RPMI8226 (cell line): ENCODE measurements at places on chromosomes 7 and 10.
A peak's percentile ranks its signal among the peaks of the same experiment; 100 is the strongest.

DNA sequence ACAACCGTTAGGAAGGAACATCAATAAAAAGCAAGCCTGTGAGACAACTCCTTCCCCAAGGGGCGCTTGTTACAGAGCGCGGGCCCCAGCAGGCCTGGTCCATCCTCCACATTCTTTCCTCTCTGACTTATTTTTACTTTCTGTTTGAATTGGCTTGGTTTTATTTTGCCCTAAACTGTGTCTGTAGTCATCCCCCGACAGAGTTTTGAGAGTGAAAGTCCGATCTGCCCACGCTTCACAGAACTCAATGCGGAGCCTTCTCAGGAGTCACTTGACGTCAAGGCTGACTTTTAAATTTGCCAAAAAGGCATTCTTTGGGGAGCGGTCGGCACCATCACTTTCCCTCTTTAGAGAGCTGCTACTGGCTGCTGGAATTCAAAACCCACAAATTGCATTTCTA is 150.1 kb upstream of the KLF6 start:
- DNase-seq = no peak

DNA sequence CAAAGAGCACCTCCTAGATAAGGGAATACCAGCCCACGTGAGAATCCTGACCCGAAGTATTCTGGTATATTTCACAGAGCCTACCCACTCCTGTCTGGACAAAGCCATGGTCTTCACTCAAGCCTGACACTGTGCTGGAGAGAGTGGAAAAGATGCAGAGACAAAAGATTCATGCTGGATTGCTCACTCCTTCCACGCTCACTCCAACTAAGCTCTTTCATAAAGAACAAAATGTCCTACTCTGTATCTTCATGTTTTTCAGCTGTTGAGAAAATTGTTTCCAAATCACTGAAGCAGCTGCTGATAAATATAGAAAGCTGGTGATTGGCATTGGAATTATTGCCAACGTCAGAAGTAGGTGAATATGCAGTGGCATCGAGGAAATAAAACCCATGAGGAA is 106.0 kb downstream of the ABLIM1 start:
- no peak for DNase-seq

DNA sequence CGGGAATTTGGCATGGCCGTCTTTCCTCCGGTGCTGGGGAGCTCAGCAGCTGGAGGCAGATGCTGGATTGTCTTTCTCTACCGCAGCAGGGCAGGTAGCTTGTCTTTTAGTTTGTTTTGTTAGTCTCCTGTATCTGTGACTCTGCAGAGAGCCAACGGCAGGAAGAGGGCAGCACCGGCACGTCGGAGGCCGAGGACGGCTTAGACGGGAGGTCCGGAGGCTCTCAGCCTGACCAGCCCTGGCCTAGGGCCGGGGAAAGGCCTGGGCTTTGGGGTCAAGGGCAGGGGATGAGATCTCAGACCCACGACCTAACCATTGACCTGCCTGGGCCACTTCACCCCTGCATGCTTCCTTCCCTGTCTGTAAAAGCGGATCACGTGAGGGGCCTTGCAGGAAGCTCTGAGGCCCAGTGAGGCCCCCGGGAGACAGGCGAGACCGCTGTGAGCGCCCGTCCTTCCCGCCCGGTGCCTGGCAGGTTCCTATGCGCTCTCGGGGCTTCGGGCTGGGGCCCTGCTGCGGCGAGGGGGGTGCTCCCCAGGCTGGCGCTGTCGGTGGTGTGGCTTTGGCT is 72.7 kb downstream of the LHPP start:
- no peak for DNase-seq

DNA sequence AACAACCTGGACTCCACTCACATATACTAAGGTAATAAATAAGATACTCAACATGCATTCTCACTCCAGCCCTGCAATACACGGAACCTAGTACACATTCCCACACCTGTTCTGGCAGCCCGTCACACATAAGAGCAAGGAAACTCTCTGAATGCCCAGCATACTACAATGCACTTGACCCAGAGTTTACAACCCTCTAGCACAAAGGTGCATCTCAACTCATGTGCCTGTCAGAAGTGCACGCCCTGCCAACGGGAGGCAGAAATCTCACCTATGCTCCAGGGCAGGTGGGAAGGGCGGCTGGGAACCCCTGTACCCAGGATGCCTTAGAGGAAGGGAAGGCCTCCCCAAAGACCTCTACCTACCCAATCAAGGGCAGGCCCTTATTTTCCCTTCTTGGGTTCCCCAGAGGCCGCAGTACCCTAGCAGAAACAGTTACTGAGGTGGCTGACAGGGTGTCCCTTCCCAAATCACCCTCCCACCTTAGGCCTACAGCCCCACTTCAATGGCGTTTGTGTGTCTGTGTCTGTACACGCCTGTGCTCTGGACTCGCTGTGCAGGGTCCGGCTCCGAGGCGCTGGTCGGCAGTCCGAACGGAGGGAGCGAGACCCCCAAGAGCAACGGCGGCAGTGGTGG is 2.0 kb downstream of the EVX1 start:
- DNase-seq = no peak

DNA sequence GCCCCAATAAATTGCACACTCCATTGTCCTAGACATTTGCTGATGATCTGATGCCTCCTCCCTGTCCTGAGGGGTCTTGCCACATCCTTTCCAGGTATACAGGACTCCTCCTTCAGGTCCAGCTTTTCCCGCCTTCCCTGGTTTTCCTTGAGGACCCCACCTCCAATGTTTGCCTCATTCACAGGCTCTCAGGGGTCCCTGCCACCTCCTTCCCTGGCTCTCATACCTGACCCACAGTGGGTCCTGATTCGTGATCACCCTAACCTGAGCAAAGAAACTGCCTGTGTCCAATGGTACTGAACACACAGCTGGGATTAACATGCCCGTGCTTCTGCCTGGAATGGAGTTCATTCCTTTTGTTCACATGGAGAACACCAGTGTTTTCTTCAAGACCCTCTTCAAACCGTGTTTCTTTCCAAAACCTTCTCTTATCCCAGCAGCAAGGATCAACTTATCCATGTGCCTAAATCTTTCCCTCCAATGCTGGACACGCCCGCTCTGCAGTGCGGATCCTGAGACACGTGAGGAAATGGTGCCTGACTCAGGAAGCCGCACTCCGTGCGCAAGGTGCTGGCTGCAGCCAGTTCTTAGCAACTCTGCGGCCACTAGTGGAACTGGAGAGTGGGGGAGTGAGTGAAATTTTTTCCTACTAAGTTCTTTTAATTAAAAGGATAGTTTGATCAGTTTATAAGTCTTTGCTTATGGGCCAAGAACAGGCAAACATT is 354.6 kb upstream of the SHH start:
- DNase-seq = no peak

GRCh38 chr10:17781856-17782255 is 27.3 kb upstream of the MRC1 start:
- DNase-seq = no peak

DNA sequence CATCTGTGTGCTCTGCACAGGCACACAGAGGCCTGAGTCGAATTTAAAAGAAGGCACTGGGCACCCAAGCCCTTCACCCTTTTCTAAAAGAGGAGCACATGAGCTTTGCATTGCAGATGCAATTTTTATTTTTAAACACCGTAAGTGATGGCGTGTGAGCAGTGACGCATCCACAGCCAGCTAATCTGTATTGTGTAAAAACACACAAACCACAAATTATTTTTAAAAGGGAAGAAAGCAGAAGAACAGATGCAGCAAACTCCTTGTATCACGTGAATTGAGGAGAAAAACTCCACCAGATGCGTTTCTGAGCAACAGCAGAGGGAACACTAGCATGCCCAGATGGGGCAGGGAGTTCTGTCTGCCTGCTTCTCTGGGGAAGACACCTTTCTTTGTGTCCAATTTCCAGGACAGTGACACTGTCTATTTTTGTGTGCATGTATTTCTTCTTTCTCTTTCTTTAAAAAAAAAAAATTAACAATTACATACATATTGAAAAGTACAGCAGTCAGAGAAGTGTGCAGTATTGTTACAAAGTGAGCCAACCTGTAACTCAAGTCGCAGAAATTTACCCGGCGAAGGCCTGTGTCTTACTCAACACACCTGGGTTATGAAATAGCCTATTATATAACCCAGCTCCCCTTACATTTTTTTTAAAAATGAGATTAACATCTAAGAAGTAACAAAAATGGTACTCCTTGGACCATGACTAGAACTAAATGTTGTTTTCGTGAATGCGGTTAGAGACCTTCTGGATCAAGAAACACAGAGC is 39.2 kb downstream of the EEPD1 start:
- DNase-seq = peak; percentile 40

DNA sequence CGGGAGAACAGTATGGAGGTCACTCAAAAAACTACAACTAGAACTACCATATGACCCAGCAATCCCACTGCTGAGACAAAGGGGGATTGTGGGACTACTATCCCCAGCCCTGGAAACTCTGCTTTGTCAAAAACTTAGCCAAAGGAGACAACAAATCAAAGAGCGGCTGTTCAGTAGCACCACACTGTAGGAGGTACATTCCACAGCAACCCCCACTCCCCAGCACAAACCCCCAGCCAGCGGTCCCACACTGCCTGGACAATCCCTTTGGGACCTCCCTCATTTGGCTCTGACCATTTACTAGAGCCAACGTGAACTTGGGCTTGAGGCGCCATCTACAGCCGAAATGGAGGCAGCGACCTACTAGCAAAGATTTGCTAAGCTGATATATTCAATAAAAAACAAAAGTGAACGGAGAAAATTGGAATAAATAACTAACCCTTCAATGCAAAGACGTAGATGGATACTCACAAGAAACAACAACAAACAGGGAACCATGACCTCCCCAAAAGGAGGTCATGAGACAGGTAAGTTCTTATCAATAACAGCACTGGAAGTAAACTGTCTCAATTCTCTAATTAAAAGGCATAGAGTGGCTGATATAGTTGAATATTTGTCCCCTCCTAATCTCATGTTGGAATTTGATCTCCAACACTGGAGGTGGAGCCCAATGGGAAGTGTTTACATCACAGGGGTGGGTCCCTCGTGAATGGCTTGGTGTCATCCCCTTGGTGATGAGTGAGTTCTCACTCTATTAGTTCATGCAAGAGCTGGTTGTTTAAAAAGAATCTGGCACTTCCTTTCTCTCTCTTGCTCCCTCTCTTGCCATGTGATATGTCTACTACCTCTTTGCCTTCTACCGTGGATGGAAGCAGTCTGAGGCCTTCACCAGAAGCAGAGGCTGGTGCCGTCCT is 119.0 kb upstream of the KCNMA1 start:
- DNase-seq = peak; percentile 43

DNA sequence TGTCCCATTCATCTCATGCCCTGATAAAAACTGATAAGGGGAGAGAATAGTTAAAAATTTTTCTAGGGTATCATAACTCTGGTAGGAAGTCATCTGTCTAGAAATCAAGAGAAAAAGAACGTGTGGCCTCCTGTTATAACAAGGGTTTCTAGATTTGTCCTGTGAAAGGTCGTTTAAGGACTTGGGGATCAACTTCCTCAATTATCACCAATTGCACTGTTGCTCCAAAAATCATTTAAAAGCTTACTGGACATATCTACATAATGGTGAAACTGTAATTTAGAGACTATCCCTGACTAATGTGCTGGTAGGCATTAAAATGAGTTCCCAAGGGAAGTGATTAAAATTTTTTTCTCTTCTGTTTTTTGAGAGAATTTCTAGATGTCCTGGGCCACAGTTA is 58.2 kb downstream of the GPR141 start:
- DNase-seq = no peak

DNA sequence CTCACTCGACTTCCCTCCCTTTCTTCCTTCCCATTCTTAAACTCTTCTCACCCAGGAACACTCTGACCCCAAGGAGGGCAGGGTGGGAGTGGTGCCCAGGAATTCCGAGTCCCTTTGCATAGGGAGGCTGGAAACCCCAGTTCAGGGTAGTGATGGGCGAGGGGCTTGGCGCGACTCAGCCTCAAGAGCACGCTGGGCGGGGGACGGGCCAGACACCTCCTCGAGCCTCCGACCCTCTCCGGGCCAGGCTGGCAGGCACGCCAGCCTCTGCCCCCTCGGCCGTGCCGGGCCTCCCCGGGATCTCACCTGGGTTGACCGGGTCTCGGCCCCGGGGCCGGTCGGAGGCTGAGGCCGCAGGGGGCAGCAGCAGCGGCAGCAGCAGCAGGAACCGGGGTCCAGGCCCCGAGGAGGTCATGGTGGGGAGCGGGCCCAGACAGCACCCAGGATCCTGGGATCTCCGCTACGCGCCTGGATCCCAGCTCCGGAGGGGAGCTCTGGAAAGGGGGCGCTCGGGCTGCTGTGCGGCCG is 457 bp downstream of the PLOD3 start:
- DNase-seq = peak; percentile 31

DNA sequence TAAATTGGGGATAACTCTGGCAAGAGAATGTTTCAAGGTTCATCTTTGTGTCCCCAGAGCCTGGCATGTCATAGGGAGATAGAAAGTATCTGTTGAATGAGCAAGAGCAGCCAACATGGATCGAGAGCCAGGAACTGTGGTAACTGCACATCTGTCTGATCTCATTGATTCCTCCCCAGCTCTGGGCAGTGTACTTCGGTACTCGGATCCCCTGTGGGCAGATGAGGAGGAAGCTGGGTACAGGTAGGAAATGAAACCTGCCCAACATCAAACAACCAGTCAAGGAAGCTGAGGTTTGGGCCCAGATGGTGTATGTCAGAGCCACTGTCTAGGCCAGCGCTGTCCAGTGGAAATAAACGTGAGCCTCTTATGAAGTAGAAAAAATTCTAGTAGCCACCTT is 76.4 kb downstream of the GRK5 start:
- peak; percentile 31 for DNase-seq

DNA sequence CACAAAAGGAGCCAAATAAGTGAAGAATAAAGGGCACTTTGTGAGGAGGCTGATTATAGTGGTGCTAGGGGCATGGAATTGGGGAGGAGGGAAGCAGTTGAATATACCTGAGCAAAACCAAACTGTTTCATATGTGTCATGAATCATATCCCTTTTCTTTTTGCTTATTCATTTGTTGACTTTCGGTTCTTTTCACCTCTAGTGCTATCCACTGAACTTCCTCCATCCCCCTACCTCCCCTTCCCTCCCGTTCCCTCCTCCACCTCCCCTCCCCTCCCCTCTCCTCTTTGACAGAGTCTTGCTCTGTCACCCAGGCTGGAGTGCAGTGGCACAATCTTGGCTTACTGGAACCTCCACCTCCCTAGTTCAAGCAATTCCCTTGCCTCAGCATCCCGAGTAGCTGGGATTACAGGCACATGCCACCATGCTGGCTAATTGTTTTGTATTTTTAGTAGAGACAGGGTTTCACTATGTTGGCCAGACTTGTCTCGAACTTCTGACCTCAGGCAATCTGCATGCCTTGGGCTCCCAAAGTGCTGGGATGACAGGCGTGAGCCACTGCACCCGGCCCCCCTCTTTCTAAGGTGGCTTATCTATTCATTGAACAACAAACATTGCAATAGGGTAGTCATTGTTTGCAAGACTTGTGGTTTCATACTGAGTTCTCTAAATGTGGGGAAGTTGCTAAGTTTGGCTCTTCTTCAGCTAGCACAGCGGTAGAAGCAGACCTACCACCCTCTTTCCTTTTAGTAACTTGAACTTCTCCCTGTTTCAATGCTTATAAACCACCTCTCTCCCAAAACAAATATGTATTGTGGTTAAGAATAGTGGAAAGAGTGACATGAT is 150.4 kb upstream of the PRPS1L1 start:
- DNase-seq = peak; percentile 65

- no peak for DNase-seq
These were observed 480.6 kb upstream of the MBL2 start for GRCh38 chr10:53253221-53253620.
